ENCODE measurements at places on chromosomes 7 and 10.

DNA sequence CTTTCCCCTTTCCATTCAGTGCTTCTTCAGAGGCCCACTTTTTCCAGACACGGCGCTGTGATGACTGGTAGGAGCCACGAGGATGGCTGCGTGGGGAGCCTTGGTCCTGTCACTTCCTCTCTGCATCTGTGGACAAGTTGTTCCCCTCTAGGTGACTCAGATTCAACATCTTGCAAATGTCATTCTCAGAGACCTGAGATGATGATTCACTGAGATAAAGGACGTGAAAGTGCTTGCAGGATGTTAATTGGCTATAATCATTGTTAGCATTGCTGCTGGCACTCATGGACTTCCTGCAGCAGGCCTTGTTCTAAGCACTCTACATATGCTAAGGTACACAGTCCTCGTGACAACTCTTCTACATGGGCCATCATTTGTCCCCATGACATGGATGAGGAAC, 489.8 kb upstream of the ZMIZ1 start:
- DNase-seq, result no peak

GRCh38 chr10:43421519-43421918, 12.5 kb upstream of the HNRNPF start:
- DNase-seq, result no peak

- DNase-seq, result no peak
These were observed 34.7 kb downstream of the MRPS24 start for GRCh38 chr7:43834463-43835251.

DNA sequence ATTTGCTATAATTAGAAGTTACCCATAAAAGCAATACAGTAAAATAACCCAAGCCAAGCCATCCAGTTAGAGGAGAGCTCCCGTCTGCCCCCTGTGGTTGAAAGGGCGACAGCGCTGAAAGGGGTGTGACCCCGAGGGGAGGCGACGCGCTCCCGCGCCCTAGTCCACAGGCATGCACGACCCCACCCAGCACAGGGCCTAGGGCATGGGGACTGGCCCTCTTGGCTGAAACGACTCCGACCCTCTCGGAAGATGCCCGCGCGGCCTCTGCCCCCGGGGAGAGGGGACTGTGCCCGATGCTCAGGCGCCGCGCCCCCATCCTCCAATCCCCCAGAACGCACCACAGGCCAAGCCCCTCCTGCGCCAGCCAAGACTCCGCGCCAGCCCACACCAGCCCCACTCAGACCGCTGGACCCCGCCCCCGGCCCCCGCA, 64.0 kb downstream of the CSGALNACT2 start:
- no peak for DNase-seq

GRCh38 chr7:8536431-8536830, 103.0 kb downstream of the NXPH1 start:
- DNase-seq, result no peak

GRCh38 chr7:5657901-5658300, 123.6 kb downstream of the RNF216 start:
- no peak for DNase-seq
